ENCODE measurements at places on chromosomes 1 and 21.

GRCh38 chr21:32940079-32941014 lies 85.4 kb upstream of the OLIG2 start:
- peak; percentile 5 for DNase-seq

GRCh38 chr1:119893827-119894700 lies 2.3 kb downstream of the ADAM30 start:
- no peak for DNase-seq

GRCh38 chr1:169860750-169861149 lies 32.9 kb downstream of the SCYL3 start:
- no peak for DNase-seq

DNA sequence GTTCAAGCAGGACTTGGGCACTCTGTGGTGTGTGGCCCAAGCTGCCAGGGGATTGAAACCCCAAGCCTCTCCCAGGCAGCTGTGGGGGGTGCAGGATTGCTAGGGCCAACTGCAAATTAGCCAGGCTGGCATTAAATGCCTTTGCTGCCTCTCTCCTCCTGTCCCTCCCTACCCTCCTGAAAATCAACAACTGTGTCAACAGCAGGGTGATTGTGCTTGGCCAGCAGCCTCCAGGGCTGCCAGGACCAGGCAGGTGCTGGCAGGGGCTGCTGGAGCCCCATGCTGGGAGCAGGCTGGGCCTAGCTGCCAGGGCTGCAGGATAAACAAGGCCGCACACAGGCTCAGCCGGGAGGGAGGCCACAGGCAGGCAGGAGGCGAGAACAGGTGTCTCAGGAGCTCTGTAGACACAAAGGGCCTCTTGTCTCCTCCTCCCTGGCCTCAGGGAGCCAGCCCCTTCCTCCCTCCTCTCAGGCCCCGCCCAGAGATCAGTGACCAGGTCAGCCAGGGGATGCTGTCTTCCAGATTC lies 11.4 kb downstream of the SOX13 start:
- peak; percentile 68 for DNase-seq

GRCh38 chr1:72241397-72241796 lies 40.9 kb downstream of the NEGR1 start:
- DNase-seq: no peak

DNA sequence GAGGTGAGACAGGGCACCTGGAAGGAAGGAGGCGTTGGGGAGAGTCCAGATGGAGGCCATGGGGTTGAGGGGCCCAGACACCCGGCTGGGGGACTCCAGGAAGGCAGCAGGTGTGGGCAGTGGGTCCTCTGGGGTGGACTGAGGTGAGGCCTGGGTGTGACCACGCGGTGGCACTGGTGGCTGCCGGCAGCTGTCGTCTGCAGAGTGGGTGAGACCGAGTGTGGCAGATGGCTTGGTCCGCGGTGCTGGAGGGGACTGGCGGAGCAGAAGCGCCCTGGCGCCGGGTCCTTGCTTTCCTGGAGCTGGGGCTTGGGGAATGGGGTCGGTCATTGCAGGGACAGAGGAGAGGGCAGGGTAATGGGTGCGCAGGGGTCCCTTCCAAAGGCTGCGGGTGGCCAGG lies 12.5 kb downstream of the AGRN start:
- peak; percentile 47 for DNase-seq

DNA sequence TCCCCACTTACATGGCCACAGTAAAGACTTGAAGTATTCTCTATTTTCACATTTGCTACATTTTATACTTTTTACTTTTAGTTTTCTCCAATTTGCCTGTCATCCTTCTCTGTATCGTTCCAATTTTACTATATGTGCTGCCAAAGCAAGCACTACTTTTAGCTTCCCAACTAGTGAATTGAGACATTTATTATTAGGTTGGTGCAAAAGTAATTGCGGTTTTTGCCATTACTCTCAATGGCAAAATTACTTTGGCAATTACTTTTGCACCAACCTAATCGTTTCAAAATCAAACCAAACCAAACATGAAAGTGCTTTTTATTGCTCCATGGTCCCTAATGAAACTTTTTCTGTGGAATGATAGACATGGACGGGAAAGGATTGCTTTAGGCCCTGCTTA lies 56.6 kb upstream of the ATF3 start:
- no peak for DNase-seq

- DNase-seq: no peak
Measured at GRCh38 chr1:54013393-54014008, 4.5 kb downstream of the LDLRAD1 start.

GRCh38 chr1:95073446-95073845 lies 695 bp upstream of the ALG14 start:
- DNase-seq: peak; percentile 4

DNA sequence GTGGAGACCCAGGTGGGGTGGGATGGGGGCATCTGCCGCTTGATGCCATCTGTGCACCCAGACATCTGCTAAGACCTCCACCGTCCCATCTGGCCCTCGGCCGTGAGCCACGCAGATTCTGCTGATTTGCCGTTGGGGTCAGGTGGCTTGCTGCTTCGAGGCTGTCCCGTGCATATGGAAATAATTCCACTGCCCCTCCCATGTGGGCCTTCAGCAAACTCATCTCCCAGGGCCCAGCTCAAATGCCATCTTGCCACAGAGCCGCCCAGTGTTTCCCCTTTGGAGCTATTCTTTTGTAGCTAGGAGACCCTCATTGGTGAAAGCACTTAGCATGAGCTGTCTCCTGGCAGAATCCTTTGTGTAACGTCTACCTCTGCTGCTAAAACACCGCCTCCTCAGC lies 99.8 kb downstream of the KAZN start:
- no peak for DNase-seq

DNA sequence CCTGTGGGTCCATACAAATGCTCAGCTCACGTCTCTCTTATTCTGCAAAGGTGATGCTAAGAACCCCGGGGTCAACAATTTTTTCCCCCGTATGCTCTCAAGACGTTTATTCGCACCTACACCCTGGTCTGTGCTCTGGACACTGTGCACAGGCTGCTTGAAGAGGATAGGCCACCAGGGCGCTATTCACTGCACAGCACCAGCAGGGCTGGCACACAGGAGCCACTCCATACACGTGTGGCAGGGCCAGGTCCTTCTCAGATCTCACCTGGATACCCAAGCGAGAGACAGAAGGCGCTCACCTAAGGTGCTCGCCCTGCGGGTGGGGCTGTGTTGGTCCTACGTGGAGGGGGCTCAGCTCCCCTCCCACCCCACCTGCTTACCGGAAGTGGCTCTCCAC lies 16.7 kb downstream of the TMEM63A start:
- no peak for DNase-seq

- DNase-seq: no peak
Measured at GRCh38 chr1:160539990-160540858, 17.2 kb upstream of the SLAMF6 start.

- peak; percentile 85 for DNase-seq
Measured at GRCh38 chr1:60223158-60223557, 149.6 kb upstream of the C1orf87 start.

DNA sequence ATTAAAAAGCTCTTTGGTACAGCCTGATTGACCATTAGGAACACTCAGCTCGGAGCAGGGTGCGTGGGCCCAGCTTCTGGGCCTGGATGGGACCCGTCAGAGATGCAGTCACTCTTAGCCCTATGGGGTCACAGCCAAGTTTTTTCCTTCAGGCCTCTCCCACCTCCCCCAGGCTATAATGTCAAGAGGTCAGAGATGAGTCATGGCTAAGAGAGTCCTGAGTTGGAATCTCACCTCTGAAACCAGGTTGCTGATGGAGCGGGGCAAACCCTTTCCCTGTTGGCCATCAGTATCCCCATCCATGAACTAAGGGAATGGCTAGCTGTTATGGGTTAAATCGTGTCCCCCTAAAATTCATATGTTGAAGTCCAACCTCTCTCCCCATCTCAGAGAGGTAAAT lies 195.9 kb upstream of the POU3F1 start:
- no peak for DNase-seq

GRCh38 chr1:95232646-95233318 lies 1.2 kb upstream of the RWDD3 start:
- DNase-seq: no peak

GRCh38 chr1:221911714-221912113 lies 169.8 kb upstream of the DUSP10 start:
- DNase-seq: no peak

GRCh38 chr21:42340187-42341050 lies 10.4 kb downstream of the TFF2 start:
- no peak for DNase-seq

- no peak for DNase-seq
Measured at GRCh38 chr1:17365293-17365692, 6.7 kb upstream of the PADI6 start.

DNA sequence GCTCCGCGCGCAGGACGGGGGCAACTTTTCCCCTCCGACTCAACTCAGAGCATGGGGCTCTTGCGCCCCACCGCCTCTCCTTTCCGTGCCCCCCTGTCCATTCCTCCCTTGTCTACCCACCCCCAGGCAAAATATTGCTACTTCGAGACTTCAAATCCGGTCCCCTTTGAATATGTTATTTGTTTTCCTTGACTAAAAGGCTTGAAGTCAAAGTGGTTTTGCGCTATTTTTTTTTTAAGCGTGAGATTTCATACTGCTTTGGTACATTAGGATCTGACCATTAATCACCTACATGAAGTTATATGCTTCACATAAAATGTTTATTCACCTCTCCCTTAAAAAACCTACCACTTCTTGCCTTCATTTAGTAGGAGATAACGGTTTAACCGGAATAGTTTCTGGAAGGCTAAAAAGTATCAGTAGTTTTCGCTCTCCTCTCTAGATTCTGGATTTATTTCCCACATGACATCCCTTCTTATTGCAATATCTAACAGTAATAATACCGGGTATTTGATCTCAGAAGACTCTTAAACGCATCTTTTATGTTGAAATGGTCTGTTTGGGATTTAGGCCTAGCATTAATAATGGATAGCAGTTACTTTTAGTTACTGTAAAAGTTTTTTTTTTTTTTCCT lies 1.6 kb downstream of the NFIA start:
- DNase-seq: peak; percentile 19

DNA sequence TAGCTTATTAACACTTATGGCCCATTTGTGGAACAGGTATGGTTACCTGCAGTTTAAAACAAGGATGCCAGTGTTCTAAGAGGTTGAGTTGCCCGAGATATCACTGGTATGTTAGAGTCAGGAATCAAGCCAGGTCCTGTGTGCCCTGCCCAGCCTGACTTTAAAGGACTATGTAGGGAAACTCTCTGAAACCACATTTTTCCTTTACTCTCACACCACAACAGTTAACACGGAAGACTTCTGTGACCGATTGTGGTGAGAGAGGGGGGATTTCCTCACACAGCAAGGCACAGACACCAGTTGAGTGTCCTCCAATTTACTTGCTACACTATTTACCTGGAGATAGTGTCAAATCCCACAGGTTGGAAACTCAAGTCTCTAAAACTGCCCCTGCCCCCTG lies 47.8 kb downstream of the UCK2 start:
- DNase-seq: no peak

DNA sequence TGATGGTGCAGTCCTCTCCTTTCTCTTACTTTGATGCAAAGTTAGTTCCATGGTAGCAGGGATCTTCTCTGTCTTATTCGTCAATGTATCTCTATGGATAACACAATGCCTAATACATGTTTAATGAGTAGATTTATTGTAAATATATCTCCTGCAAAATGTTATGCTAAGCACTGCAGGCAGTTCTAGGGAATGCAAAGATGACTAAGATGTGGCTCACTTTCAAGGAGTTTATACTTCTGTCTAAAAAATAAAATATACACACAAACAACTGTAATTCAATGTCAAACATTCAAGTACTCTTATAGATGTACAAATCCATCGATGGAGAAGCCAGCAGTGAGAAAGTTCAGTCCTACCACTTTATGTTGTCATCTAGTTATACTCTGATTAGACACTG lies 194.3 kb downstream of the KCTD3 start:
- no peak for DNase-seq

DNA sequence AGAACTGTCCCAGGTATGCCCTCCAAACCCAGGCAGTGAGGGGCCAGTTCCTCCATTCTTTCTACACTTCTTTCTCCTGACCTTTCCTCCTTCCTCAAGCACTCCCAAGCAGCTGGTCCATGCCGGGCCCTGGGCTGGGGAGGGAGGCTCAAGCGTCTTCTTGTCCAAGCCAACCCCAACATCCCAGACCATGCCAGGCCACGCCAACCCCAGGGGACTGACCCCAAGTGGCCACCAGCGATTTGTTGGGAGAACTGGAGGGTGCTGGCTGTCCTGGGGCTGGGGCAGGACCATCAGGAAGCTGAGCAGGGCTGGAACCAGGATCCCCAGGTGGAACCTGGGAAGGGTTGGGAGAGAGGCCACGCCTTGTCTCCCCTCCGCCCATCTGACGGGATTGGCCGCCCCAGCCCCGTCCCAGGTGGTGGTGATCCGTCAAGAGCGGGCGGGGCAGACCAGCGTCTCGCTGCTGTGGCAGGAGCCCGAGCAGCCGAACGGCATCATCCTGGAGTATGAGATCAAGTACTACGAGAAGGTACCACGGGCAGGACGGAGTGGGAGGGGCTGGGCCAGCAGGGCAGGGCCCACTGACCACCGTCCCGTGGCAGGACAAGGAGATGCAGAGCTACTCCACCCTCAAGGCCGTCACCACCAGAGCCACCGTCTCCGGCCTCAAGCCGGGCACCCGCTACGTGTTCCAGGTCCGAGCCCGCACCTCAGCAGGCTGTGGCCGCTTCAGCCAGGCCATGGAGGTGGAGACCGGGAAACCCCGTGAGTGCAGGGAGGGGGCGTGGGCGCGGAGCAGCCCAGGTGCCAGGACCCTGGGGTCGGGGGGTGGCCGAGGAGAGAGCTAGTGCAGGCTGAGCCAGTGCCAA lies 29.9 kb downstream of the EPHA8 start:
- DNase-seq: no peak

DNA sequence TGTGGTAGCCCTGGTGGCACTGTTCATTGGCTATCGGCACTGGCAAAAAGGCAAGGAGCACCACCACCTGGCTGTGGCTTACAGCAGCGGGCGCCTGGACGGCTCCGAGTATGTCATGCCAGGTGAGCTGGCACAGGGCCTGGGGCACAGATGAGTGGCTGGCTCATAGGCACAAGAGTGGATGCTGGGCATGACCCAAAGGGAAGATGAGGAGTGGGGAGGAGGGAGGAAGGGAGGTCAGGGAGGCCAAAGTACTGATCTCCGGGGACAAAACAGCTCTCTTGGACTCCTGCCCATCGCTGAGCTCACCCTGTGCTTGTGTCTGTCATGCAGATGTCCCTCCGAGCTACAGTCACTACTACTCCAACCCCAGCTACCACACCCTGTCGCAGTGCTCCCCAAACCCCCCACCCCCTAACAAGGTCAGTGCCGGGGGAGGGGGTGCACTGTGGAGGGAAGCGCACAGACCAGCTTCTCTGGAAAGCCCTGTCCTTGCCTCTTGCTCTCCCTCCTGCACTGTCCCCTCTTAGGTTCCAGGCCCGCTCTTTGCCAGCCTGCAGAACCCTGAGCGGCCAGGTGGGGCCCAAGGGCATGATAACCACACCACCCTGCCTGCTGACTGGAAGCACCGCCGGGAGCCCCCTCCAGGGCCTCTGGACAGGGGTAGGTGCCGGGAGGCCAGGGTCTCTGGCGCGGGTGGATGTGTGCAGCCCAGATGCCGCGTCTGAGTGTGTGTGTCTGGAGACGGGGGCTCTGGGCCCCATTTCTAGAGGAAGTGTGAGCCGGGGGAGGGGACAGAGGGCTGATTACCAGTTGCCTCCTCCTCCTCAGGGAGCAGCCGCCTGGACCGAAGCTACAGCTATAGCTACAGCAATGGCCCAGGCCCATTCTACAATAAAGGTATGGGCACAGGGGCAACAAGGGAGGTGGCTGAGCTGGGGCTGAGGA lies 7.3 kb upstream of the LRRC71 start:
- DNase-seq: peak; percentile 21
